ENCODE measurements at places on chromosomes 7 and 10.

DNA sequence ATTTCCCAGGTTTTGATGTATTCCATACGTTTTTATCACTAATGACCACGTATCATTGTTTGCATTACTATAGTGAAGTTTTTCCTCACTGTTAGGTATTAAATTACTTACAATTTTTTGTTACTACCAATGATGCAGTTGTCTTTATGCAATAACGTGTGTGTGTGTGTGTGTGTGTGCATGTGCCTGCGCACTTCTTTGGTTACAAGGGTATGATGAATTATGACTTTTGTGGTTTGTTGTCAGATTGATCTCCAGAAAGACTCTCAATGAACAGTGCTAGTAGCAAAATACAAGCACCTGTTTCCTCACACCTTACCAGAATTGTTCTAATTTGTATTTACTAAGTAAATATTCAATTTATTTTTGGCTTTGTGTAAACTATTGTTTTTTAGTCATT lies 51.5 kb downstream of the MCMBP start:
- DNase-seq: no peak

DNA sequence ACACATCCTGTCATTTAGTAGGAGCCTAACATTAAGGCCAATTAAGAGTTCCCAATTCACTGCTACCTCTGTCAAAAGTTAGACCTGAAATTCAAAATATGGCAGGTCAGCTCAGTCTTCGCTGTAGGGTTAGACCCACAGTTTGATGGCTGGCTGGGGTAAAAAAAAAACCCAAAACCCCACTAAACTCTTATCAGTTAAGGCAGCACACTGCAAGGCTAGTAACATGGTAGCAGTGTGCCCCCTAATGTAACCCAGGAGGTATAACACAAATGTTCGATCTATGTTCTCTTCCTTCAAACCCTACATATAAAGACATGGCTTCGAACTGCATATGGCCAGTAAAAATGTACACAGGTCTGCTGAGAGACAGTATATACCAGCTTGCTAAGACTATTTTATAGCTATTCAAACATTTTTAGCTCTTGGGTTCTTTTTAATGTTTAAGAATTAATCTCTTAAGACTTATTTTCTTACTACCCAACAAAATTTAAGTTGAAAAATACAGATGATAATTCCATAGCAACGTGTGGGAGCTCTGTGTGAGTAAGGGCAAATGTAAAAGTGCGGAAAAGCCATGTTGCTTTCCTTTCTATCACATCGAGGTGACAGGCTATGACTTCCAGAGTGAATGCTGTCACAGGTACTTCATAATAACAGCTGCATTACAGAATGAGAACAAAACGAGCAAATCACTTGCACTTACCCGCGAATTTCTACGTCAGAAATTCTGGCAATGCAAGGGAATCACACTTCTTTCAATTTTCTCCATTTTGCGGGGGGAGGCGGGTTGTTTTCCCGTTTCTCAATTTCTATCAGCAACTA lies 168.4 kb upstream of the IMMP2L start:
- DNase-seq: no peak

GRCh38 chr10:32795598-32796183 lies 162.3 kb downstream of the ITGB1 start:
- no peak for DNase-seq

DNA sequence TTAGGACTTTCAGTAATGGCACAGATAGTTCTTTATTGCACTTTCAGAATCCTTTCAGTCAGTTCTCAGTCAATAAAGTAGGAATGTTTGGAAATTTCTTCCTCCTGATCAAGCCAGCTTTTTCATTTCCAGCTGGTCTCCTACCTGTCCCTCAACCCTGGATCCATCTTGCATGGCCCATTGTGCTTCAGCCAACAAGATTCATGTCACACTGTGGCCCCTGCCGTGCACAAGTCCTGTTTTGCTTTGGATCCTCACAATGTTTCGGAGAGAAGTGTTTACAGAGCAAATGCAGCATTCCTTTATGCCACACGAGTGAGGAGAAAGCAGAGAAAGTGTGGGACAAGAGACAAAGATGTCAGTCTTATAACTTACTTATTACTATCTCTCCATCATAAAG lies 1694.7 kb upstream of the LRRTM3 start:
- no peak for DNase-seq

- DNase-seq: no peak
These were observed 48.1 kb downstream of the CDC123 start for GRCh38 chr10:12243864-12244620.

- DNase-seq: no peak
These were observed 226.5 kb upstream of the AKR1E2 start for GRCh38 chr10:4599471-4599870.

GRCh38 chr7:97027427-97028234 lies 3.0 kb upstream of the DLX5 start:
- no peak for DNase-seq

- no peak for DNase-seq
These were observed 430.2 kb upstream of the MKI67 start for GRCh38 chr10:128556182-128557110.

DNA sequence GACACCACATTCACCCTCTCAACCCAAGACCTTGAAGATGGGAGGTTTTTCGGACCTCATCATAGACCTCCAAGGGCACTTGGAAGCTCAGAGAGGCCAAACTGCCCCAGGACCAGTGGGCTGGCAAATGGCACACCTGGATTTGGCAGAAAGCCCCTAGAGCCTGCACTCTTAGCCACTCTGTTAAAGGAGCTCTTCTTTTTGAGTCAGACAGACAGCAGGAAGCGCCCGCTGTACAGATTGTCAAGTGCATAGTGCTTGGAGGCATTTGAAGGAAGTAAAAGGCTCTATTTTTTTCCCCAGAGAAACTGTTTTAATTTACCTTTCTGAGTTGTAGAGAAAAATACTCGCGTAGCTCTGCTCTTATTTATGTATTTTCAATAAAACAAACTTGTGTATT lies 408.6 kb upstream of the GALNT17 start:
- DNase-seq: no peak

DNA sequence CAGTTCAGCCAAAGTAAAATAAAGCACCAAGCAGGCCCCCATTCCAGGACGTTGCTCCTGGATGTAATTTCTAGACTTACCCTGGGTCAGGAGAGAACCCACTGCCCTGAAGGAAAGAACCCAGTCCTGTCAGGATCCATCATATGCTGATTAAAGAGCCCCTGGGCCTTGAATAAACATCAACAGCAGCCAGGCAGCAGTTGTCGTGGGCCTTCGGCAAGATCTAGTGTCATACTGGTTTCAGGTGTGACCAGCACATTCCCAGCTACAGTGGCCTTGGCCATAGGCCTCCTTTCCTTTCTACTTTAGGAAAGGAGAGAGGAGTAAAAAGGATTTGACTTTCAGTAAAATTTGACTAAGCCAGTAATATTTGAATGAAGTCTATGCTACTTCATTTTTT lies 289.1 kb upstream of the CACNA2D1 start:
- no peak for DNase-seq

- DNase-seq: no peak
These were observed 328.2 kb downstream of the GLRX3 start for GRCh38 chr10:130464426-130464825.

DNA sequence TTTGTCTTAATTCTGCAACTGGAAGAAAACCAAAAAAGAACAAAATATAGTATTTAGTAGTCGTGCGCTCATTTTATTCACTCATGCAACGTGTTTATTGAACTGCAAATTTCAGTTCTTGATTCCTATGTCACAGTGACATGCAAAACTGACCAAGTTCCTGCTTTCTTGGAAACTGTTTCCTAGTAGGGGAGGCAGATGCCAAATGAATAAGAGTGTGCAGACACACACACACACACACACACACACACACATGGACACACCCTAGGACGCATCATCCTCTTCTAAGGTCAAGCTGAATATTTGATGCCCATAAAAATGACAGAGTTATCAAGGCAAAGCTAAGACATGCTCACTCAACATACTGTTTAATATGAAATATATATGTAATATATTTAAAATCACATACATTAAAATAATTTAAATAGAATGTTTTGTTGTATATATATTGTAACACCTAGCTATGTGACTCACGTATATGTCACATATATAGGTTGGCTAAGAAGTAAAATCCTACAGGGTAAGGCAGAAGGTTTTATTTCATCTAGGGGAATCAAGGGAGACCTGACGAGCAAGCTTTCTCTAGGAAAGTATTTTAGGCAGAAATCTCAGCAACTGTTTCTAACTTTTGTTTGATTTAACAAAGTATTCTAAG lies 79.6 kb downstream of the SVIL start:
- DNase-seq: no peak

GRCh38 chr10:60029475-60029874 lies 123.1 kb upstream of the CCDC6 start:
- DNase-seq: no peak

DNA sequence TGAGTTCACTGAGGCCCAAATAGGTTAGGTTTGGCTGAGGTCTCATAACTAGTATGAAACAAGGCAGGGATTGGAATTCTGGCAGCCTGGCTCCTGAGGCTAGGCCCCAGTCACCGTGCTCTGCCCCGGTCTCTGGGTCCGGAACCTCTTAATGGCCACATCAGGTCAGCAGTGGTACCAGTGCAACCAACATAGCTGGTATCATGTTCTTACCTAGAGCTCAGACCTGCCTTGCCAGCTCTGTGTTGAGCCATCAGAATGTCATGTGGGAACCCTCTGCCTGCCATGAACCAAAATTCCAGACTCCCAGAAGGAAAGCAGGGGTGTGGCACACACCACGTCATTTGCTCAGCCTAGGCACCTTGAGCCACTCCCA lies 56.5 kb downstream of the ZNF467 start:
- DNase-seq: no peak

GRCh38 chr7:1358376-1359050 lies 100.8 kb downstream of the MICALL2 start:
- DNase-seq: no peak

- peak; percentile 65 for DNase-seq
These were observed 72.6 kb downstream of the PFKFB3 start for GRCh38 chr10:6275022-6275997.

DNA sequence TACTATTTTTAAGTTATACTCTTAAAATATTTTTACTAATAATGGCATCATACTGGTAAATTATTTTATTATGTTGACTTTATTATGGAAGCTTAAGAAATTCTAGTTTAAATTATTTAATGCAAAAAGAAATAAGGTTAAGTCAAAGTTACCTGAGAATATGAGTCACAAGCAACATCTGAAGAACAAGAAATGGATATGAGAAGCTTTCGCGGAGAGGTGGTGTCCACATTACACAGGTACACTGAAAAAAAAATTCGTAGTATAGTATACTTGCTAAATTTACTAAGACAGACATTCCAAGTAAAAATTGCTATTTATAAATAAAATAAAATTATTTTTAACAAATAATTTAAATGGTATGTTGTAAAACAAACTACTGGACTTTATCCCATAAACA lies 143.8 kb downstream of the AVL9 start:
- DNase-seq: no peak

GRCh38 chr7:111987115-111987826 lies 218.9 kb downstream of the DOCK4 start:
- DNase-seq: no peak

DNA sequence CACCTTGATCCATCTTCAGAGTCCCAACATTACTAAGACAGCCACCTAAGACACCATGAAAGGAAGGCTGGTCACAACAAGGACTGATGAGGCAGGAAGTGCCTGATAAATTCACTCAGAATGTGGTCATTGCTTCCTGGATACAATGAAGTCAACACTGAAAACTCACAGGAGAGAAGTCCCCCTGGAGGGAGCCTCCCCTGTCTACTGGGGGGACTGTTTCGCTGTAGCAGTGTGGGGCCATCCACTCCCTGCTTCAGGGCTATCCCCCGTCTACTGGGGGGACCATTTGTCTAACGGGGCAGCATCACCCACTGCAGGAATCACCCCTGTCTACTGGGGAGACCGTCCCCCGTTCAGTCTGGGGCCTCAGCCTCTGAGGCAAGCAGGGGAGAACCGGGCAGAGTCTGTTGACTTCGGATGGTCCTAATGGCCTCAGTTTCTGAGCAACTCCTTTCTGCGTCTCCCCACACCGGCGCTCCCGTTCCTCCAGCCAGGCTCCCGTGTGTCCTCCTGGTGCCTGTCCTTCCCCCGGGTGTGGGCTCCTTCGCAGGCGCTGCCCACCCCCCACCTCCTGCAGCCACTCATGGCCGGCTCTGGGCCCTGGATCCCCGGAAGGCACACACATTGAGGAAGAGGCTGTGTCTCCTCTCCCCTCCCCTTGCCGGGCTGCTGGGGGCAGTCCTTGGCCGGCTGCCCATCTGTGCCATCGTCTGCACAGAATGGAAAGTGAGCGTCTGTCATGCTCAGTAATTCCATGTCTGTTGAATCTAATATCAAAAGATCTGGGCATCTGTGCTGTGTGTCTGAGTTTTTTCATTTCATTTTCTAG lies 59.9 kb upstream of the DNAJB6 start:
- DNase-seq: no peak

DNA sequence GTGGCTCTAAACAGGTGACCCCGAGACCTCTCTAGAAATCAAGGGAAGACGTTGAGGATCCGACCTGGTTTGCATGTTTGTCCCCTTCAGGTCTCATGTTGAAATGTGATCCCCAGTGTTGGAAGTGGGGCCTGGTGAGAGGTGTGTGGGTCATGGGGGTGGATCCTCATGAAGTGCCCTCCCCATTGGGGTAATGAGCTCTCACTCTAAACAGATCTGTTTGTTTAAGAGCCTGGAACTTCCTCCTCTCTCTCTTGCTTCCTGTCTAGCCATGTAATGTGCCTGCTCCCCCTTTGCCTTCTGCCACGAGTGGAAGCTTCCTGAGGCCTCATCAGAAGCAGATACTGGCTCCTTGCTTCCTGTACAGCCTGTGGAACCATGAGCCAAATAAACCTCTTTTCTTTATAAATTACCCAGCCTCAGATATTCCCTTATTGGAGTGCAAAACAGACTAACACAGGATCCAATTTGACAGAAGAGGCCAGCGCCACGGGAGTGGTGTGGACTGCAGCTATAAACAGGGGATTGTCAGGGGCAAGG lies 10.8 kb upstream of the POLM start:
- no peak for DNase-seq

GRCh38 chr7:36748017-36748487 lies 23.8 kb upstream of the AOAH start:
- no peak for DNase-seq

- DNase-seq: no peak
These were observed 70.0 kb downstream of the AFAP1L2 start for GRCh38 chr10:114334301-114334700.

- no peak for DNase-seq
These were observed 106.0 kb downstream of the BMS1 start for GRCh38 chr10:42888504-42889095.

- no peak for DNase-seq
These were observed 46.6 kb downstream of the LRRN3 start for GRCh38 chr7:111137296-111138192.

DNA sequence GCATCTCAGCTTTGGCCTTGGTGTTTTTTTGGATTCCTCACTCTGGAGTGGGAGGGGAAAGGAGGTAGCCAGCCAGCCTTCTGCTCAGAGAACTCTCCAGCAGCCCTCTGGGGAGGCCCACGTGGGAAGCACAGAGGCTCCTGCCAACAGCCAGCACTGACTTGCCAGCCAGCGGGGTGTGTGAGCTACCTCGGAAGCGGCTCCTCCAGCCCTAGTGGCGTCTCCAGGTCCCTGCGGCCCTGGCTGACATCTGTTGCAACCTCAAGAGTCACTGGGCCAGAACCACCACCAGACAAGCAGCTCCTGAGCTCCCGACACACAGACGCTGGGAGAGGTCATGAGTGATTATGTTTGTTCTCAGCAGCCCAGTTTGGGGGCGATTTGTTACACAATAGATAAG lies 180.2 kb upstream of the FZD8 start:
- DNase-seq: no peak
